ENCODE measurements at places on chromosomes 1 and 21.

DNA sequence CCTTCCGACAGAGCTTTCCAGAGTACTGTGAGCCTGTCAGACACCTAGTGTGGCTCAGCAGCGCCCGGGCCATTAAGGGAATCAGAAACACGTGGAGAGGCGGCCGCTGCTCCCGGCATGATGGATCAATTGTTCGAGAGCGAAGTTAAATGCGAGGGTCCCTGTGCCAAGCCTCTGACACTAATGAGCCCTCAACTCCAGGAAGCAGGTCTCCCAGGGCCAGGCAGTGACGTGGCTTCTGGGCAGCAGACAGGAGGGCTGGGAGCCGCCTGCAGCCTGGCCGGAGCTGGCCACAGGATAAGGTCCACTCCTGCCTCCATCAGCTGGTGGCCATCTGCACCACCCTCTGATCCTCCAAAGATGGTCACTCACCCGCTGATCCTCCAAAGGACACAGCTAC lies 67.5 kb upstream of the CLDN14 start:
- DNase-seq = no peak

DNA sequence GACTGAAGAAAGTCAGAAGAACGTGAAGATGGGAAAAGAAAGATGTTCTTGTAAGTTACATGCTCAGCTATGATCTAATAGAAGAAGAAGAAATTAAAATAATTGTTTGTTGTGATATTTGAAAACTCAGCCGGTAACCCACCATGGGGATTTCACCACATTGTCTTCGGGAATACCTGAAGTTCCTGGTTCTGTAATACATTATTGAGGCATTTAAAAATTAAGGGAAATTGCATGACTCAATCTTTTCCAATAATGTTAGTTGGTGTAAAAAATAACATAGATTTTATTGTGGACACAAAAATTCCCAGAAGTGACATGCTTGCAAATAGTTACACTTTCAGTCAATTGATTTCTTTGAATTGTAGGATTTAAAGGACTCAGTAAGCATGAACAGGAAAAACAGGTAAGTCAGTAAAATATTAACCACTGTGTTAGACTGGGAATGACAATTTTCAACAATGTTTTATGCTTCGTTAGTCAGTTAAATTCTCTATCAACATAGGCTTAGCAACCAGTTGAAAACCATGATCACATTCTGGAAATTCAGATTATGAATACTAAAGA lies 745.1 kb downstream of the LTN1 start:
- DNase-seq = no peak

DNA sequence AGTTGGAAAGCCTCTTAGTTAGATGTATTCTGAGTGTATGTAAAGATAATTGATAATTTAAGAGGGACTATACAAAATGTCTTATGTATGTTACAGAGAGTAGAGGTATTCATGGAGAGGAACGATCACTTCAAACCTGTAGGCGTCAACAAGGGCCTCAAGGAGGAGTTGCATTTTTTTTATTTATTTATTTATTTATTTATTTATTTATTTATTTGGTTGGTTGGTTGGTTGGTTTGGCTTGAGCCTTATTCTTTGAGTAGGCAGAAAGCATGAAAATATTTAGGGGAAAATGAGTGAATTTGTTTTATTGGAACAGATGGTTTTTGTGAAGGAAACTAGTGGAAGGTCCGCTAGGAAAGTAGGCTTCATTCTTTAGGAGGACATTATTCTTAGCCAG lies 8.5 kb downstream of the ANGPTL1 start:
- no peak for DNase-seq

DNA sequence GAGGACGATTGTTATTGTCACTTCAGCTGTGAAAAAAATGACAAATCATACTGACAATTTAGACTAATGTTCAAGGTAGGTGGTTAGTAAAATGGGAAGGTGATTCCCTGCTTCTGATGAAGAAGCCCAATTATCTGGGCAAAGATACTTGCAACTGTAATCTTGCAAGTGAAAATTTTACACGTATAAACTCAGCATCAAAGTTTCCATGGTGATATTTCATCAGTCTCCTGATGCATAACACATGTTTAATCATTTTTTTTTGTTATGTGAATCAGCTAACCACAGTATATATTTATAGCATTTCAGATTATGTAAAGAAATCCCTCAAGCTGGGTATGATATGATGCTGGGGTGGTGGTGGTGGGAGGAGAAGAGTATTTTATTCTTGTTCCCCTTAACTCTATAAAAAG lies 16.4 kb upstream of the KCNK1 start:
- DNase-seq = peak; percentile 50

DNA sequence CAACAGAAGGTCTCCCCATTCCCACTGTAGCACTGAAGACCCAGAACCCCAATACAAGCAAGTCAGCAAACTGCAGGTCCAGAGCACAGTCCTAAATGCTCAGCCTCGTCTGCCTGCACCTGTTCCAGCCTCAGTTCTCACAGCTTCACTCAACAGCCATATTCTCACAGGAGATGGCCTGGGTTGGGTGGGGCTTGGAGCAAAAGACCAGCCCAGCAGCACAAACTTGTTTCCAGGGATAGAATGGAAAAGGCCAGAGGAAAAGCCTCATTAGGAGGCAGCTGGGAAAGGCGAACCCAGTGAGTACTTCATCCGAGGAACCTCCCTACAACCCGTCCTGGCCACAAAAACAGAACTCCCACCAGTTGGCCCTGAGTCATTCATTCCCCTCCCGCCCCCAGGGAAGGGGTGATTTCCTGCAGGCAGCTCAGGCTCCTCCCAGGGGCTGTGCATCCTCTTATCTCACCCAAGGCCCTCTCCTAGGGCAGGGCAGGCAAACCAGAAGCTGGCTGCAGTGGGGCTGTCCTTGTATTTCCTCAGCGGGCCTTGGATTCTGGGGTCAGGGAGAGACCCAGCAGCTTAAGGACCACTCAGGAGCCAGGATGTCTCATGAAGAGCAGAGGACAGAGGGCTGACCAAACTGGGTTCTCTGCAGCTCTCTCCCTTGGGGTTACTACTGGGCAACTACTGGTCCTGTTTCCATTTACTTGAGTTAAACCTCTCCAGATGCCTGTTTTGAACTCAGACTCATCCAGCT lies 7.4 kb upstream of the MPL start:
- peak; percentile 45 for DNase-seq

DNA sequence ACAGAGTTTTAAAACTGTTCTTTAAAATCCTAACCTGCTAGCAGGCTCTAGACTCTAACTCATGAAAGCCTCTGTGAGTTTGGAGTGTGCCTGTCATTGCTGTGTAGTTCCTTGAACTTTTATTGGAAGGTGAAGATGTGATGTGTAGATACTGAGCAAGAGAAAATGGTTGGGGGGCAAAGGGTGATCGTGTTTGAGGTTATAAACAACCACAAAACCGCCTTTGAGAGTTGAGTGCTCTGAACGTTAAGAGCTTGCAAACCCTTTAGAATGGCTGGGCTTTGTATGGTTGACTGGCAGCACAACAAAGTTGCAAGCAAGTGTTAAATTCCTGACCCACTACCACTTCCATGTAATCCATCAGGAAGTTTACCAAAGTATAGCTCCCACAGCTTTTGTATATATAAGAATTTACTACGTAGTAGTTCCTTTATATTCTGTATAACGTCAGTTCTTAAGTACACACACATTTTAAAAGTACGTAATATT lies 19.6 kb downstream of the BACE2 start:
- no peak for DNase-seq

GRCh38 chr1:197143276-197143675 lies 3.2 kb downstream of the ASPM start:
- no peak for DNase-seq

DNA sequence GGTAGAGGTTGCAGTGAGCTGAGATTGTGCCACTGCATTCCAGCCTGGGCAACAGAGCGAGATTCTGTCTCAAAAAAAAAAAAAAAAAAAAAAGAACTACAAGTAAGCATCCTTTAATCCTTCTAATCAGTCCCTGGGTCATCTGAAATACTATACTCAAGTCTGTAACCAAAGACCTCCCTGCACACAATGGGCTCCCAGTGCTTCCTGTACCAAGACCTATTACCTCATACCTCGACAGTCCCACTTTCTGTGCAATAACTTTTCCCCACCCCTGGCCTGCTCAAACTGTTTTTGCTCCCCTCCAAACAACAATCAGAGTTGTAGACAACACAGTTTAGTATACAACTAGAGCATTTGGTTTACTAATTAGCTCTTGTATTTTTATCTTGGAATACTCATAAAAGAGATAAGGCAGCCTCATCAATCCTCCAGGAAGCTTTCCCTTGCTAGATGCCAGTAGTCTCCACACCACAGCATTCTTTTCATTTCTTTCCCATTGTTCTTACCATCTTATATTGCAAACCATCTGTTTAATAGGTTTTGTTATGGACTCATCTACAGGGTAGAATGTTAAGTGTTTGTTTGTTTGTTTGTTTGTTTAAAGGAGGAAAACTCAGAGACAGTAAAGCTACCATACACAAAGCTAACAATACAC lies 19.2 kb upstream of the RLF start:
- DNase-seq = no peak

- DNase-seq = no peak
Measured at GRCh38 chr1:156692441-156692924, 12.9 kb downstream of the CRABP2 start.

DNA sequence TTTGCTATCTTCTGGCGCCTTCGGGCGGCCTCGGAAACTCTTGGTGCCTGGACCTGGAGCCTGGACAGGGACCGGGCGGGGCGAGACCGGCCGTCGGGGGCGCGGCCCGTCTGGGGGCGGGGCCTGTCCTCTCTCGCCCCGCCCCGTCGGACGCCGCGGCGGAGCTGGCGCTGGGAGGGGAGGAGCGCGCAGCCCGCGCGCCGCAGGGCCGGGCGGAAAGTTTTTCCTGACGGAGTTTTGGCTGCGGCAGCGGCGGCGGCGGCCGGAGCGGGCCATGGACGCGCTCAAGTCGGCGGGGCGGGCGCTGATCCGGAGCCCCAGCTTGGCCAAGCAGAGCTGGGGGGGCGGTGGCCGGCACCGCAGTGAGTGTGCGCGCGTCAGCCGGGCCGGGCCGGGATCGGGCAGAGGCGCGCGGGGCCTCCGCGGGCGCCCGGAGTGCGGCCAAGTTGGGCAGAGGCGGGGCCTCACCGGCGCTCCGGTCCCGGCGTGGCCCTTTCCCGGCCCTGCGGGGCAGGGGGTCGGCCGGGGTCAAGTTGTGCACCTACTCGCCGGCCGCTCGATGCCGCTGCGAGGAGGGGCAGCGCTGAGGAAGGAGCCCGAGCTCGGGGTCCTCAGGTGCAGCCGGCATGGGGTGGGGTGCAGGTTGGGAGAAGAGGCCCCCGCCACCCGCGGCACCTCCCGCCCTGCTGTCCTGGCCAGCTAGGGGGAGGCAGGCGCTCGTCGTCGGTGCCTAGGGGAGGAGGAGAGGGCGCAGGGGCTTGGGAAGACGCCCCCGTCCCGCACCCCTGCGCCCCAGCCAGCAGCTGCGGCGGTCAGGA lies at the start of gene LDLRAP1:
Gene LDLRAP1 (plus strand): TSS at position 182 of the 818 bp plus-strand sequence. CDS start 93 bp downstream, at position 275.
- no peak for DNase-seq

DNA sequence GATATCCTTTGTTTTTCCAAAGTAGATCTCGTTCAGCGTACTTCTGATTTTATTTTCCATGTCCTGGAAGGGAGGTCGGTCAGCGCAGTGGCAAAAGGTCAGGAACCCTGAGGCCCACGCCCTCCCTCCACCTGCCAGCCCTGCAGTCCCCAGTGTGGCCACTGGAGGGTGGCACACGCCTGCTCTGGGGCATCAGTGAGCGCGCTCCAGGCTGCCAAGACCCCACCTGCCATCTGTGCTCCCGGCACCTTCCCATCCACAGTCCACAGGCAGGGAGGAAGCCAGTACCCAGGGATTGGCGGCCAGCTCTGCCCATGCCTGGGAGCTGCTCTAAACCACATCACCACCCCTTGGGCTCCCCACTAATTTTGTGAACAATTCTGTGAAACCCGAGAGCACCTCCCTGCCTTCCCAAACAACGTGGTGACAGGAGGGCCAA lies 32.3 kb downstream of the SLC66A1 start:
- no peak for DNase-seq

- DNase-seq = no peak
Measured at GRCh38 chr1:232562855-232563510, 67.0 kb downstream of the SIPA1L2 start.

GRCh38 chr1:181646710-181647109 lies 163.4 kb downstream of the CACNA1E start:
- DNase-seq = no peak

GRCh38 chr1:161440312-161440894 lies 64.9 kb upstream of the FCGR2A start:
- peak; percentile 1 for DNase-seq

- DNase-seq = no peak
Measured at GRCh38 chr1:63329621-63330330, 7.4 kb downstream of the FOXD3 start.

- DNase-seq = no peak
Measured at GRCh38 chr1:38644092-38644491, 215.5 kb downstream of the RRAGC start.

DNA sequence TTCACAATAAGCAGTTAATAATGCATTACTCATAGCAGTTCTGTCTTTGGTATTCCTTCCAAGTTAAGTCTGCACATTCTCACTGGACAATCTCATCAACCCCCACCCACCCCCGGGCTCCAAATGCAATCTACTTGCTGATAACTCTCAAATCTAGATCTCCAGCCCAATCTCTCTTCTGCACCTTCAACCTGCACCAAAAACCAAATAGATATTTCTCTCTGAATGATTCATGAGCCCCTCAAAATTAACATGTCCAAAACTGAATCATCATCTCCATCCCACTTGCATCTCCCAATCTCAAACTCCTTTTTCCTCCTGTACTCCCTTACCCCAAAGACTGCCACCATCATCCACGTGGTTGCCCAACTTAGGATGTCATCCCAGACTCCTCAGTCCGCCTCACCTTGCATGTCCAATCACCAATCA lies 2.7 kb downstream of the DOCK7 start:
- no peak for DNase-seq

- no peak for DNase-seq
Measured at GRCh38 chr1:111620441-111620971, 917 bp downstream of the RAP1A start.

- no peak for DNase-seq
Measured at GRCh38 chr1:218711001-218711400, 365.9 kb downstream of the TGFB2 start.

- peak; percentile 95 for DNase-seq
Measured at GRCh38 chr21:16117851-16118590, 388.2 kb downstream of the USP25 start.

DNA sequence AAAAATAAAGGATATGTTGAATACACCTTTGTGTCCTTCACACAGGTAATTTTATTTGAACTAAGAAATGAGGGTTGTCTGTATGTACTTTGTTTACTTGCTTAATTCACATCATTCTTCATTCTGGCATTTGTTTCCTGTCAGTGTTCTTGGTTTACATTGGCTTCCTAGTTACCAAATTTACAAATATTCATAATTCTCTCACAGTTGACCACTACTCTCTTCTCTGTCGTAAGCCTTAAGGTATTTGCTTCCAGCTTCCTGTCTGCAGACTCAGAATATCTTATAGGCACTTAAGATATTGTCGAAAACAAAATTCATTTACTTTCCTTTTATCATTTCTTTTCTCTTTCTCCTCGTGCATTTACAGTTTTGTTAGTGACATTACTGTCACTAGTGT lies 15.9 kb downstream of the RNPC3 start:
- DNase-seq = no peak
